Ureter (tissue), 1 donor: ENCODE measurements at places on chromosomes 2 and 18.

DNA sequence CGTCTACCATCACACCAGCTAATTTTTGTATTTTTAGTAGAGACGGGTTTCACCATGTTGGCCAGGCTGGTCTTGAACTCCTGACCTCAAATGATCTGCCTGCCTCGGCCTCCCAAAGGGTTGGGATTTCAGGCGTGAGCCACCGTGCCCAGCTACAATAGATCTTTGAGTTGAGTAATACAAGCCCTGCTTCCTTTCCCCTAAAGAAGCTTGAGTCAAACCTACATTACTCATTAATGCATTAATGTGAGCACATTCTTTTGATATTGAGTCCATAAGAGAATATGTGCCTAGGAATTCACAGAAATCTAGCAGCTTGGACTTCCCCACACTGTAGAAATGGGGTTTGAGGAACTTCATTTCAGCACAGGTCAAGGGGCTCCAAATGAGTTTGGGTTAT, 39.6 kb downstream of the PSMG2 start:
- no peak for DNase-seq

GRCh38 chr2:32812316-32812715, 134.4 kb upstream of the LTBP1 start:
- no peak for DNase-seq

DNA sequence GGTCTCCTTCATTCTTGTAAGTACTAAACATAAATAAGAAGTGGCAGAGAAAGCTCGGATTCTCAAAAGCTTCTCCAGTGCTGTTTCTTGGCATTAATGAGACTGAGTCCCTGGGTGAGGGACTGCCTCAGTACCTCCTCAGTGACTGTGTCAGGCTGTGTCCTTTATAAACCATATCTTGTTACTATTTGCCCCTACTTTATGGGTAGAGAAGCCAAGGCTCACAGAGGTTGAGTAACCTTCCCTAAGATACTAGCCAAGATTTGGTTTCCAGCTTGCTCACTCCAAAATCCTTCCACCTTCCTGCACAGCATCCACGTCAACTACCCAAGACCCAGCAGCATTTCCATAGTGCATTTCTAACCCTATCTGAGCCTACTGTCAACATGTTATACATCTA, 55.6 kb downstream of the THUMPD2 start:
- DNase-seq: no peak

DNA sequence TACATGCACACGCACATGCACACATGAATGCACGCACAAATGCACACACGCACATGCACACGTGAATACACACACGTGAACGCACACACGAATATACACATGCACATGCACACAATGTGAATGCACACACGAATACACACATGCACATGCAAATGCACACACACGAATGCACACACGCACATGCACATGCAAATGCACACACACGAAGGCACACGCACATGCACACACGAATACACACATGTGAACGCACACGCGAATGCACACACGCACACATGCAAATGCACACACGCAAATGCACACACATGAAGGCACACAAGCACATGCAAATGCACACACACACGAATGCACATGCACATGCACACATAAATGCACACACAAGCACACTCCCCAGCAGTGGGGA, 68.6 kb upstream of the GPC1 start:
- DNase-seq: no peak

DNA sequence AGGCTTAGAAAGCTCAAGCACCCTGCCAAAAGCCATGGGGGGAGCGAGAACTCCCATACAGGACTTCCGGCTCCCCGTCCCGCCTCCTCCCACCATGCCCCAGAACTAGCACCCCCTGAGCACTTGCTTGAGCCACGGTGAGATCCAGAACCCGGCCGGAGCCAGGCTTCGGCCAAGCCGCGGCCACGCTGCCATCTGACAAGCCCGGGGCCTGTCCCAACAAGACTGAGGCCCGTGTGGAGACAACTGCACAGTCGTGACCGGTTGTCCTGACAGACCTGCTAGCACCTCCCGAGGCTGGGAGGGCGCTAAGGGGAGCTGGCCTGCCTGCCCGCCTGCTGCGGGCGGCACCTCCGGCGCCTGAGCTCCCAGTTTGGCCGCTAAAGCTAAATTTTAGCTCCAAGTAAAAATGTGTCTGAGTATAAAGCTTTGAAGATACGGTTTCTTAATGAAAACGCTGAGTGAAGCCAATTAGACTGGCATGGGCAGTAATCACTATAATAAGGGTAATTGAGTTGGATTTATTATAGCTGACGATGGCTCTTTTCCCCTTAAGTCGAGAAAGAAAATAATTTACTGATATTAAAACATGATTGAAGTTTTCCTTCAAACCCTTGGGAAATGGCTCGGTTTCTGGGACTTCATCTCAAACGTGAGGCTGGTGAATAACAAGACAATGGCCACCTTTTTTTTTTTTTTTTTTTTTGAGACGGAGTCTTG, 78.3 kb upstream of the ODC1 start:
- no peak for DNase-seq

DNA sequence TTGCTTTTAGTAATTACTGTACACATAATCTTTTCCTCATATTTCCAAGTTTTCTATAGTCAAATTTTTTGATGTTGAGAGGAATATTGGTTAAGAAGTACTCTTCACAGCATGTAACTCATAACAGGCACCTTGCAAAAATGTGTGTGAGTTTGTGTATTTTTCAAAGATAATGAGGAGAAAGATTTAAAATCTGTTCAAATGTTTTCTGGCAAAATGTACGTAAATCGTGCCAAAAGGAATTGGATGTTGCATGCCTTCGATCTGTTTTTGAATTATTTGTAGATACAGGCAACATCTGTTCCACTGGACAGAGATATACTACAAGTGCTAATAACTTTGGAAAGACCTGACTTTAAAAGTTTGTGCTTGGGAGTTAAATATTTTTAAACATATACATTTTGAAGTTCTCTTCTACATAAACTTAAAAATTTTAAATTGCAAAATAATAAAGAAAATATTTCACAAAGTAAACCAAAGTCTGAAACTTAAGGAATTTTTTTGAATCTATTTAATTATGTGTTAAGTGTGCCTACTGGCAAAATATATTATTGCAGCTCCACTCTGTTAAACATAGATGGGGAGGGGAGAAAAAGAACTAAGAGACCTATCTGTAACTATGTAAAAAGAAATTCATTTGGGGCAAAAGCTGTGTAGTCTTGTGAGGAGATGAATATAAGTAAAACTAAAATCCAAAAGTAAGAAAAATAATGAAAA, 133.5 kb upstream of the UBE2E3 start:
- no peak for DNase-seq
